ENCODE measurements at places on chromosomes 3 and 15. TPM values are rescaled to one million over a fixed set of nuclear protein-coding genes. Genes with fewer than 3 reads are reported as not detected.

NEK10 gene
- 17.5 TPM for total RNA-seq

NME9 gene
- 0.44 TPM for total RNA-seq

XYLB gene
- total RNA-seq = 1.4 TPM

TXNRD3 gene
- 4.7 TPM for total RNA-seq

ADAMTS9 gene
- total RNA-seq = 19.8 TPM

ERICH6 gene
- not detected for total RNA-seq

SI gene
- total RNA-seq = not detected

ITPR1 gene
- total RNA-seq = 15.0 TPM

C3orf33 gene
- 8.1 TPM for total RNA-seq

SPTBN5 gene
- 1.6 TPM for total RNA-seq

PPP2R3A gene
- 59.7 TPM for total RNA-seq

GYG1 gene
- 210 TPM for total RNA-seq

ZNF80 gene
- not detected for total RNA-seq

NEK4 gene
- 15.0 TPM for total RNA-seq

CHST13 gene
- total RNA-seq = 0.59 TPM

CFAP100 gene
- total RNA-seq = not detected

USF3 gene
- 17.7 TPM for total RNA-seq

CLDN1 gene
- 0.34 TPM for total RNA-seq

ZKSCAN7 gene
- total RNA-seq = 2.4 TPM

ALDH1A3 gene
- 5.8 TPM for total RNA-seq

PRR20G gene
- not detected for total RNA-seq

SST gene
- total RNA-seq = not detected

CPLX3 gene
- total RNA-seq = 1.5 TPM

TNFSF10 gene
- 12.0 TPM for total RNA-seq

ITIH1 gene
- total RNA-seq = not detected

P2RY14 gene
- total RNA-seq = 3.3 TPM

POC1A gene
- total RNA-seq = 0.78 TPM

CCDC9B gene
- 149 TPM for total RNA-seq

GLCE gene
- 9.8 TPM for total RNA-seq

ZNF662 gene
- 4.4 TPM for total RNA-seq

SERINC4 gene
- total RNA-seq = 0.09 TPM

ZBBX gene
- total RNA-seq = 0.30 TPM

TERC gene
- total RNA-seq = 4.9 TPM

DISP2 gene
- 0.08 TPM for total RNA-seq

LRRC15 gene
- total RNA-seq = not detected

CA12 gene
- 0.12 TPM for total RNA-seq
